Right atrium auricular region (tissue), 2 donors: ENCODE measurements at places on chromosomes 12 and 14.

DNA sequence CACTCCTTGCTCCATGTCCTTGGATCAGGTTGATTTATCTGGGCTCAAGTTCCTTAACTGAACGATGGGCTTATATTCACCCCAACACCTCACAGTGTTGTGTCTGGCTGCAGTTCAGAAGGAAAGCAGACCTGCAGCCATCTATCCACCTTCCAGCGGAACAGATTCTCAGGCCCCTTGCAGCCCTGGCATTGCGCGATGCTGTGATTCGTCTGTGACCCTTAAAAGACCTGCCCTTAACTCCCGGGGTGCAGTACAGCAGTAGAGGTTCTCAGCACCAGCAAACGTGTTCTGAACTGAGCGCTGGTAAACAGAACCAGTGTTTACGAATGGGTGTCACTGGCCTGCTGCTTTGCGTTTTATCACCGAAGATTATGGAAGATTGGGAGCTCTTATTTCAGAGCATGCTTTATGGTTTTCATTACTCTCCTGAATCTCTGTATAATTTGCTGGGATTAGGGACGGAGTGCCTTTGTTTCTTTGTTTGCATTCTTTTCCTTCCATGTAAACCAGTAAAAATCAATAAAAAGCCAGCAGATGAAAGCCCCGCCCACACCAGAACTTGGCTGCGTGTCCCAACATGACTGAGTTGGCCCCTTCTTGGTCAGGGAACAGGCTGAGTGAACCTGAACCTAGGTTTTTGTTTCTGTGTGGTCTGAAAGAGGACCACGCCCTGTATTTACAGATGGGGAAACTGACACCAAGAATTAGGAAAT, 286.7 kb upstream of the CRY1 start:
- DNase-seq, result no peak

- DNase-seq, result no peak
Observed at GRCh38 chr14:75977582-75977943, 4.2 kb downstream of the TGFB3 start.

GRCh38 chr12:54564768-54565167, 15.4 kb downstream of the PDE1B start:
- DNase-seq, result no peak

- no peak for DNase-seq
Observed at GRCh38 chr12:71164568-71165197, 6.9 kb upstream of the TSPAN8 start.

DNA sequence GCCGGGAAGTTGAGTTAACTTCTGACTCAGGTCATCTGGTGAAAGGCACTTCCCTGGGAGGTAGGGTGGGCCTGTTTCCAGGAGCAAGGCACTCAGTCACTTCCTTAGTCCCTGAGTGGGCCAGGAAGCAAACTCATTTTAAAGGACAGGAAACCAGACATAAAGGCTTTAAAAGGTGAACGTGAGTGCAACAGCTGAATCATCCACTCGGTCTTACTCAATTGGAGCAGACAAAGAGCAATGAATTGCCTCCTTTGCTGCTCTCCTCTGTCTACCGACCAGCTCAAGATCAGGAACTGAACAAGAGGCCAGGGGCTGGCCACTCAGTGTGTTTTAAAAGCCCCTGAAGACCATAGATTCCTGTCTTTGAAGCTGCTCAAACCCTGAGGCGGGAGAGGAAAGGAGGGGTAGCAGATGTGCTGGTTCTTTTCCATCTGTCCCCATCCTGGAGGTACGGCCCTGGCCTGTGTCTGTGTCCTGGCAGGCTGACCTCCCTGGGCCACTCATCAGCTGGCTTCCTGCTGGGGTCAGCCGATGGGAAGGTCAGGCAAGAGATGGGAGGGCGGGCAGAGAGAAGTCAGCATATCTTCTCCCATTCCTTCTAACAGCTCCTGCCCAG, 148.9 kb downstream of the PPM1H start:
- DNase-seq, result peak; percentile 61

GRCh38 chr12:16228067-16228466, 49.4 kb downstream of the SLC15A5 start:
- no peak for DNase-seq
